Lung (tissue), 17 donors: ENCODE measurements at places on chromosomes 3 and 15.

GRCh38 chr3:122232485-122232884 is 49.0 kb downstream of the CASR start:
- no peak for DNase-seq

DNA sequence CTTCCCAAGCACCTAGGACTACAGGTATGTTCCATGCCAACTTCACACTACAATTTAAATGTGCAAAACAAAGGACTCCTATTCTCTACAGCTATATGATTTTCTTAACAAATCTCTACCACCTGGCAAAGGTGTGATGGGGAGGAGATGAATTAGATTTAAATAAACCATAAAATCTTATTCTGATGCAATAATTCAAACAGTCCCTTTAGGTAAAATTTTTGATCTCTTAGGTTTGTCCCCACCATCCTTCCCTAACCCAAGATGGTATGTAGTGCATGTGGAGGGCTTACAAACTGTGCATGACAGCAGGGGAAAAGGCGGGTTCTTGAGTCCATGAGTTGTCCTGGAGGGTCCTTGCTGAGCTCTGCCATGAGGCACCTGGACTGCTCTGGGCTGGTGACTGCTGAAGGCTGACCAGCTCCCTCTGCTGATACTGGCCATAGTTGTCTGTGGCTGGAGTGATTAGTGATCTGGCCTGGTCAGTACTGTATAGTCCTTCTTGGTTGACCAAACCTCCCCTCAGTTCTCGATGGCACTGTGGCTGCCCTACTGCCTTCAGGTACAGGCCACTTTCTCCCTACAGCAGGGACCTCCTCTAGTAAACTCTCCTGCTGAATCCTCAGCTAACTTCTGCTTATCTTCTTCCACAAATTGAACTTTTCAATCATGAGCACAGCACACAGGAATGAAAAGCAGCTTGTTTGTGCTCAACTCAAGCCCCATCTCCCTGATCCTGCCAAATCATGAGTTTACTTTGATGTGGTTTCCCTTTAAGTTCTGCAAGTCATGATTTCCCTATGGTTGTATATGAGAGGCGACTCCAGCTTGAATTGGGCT is 30.1 kb downstream of the CFAP161 start:
- DNase-seq, result peak; percentile 52

GRCh38 chr15:96860741-96861140 is 530.2 kb downstream of the NR2F2 start:
- peak; percentile 44 for DNase-seq

- DNase-seq, result no peak
These were observed 49.5 kb upstream of the PDZRN3 start for GRCh38 chr3:73674280-73674679.

- DNase-seq, result no peak
These were observed 299.5 kb downstream of the CADM2 start for GRCh38 chr3:85258326-85258725.
